CD8-positive, alpha-beta T cell (primary cell): ENCODE measurements at places on chromosomes 2 and 18.

GRCh38 chr2:30678410-30679137, 128.7 kb downstream of the CAPN13 start:
- DNase-seq = no peak

- DNase-seq = no peak
These were observed 128.6 kb downstream of the MSTN start for GRCh38 chr2:189933911-189934399.

GRCh38 chr2:101330253-101330933, 21.9 kb upstream of the RNF149 start:
- peak; percentile 46 for DNase-seq

DNA sequence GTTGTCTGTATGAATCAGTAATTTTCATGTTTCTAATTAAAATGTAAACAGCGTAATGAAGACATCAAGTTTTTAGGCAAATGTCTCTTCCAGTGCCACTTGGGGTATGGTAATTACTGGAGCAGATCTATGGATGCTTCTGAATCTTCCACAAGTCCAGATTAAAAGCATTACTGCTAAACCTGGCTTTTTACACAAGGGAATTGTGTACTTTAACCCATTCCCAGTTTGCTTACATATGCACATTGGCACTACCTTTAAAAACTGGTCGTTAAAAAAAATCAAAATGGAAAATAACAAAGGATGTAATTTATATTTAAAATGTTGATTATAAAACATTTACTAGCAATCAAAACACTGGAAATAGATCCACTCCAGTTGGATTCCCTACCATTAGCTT, 19.7 kb downstream of the FIGN start:
- DNase-seq = no peak

DNA sequence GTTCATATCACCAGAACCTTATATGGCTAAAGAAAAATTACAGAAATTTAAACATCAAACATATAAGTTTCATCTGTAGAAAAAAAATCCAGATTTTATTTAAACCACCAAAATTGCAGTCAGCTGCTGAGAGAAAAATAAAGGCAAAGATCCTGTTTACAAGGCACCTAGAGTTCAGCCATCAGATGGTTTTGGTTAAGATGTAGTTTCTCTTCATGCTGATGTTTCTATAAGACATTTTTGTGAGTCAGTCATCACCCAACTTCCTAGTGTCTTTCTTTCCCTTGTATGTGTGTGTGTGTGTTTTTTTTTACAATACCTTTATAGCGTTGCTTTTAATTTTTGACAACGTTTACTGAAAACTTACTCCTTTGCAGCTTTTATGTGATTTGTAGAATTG, 26.1 kb upstream of the MMADHC start:
- DNase-seq = no peak

- no peak for DNase-seq
These were observed 190.8 kb upstream of the RGPD4 start for GRCh38 chr2:107635883-107636282.

DNA sequence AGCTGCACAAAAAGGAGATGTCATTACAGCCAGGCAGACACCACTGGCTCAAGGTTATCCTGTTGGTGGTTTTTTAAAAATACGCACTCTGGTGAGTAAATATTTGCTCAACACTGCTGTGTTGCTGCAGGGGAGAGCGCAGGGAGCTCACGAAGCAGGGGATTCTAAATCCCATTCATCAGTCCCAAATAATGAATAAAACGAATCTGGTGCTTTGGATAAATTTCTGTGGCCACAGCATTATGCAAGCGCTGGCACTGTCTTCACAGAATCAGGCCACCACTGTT, 256.2 kb downstream of the HDAC4 start:
- DNase-seq = no peak

- DNase-seq = no peak
These were observed 12.5 kb downstream of the C1D start for GRCh38 chr2:68050353-68050752.

GRCh38 chr2:205772983-205773382, 90.7 kb downstream of the NRP2 start:
- DNase-seq = no peak
